ENCODE measurements at places on chromosomes 4 and X.

GRCh38 chr4:183288955-183289354 is 31.1 kb downstream of the CLDN22 start:
- no peak for DNase-seq

DNA sequence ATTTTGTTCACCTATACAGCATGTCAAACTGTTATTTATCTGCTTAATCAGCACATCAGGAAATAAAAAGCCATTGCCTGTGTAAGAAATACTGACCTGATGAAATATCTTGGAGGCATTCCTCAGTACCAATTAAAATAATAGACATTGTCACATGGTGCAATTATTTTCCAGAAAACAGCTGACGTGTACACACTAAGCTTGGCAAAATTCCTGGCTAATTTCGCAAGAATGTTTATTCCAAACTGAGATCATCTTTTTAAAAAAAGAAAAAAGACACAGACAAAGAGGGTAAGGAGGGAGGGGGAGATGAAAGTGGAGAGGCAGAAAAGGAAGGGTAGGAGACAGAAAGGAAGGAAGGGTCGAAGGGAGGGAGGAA is 61.9 kb upstream of the NFKB1 start:
- DNase-seq, result no peak

DNA sequence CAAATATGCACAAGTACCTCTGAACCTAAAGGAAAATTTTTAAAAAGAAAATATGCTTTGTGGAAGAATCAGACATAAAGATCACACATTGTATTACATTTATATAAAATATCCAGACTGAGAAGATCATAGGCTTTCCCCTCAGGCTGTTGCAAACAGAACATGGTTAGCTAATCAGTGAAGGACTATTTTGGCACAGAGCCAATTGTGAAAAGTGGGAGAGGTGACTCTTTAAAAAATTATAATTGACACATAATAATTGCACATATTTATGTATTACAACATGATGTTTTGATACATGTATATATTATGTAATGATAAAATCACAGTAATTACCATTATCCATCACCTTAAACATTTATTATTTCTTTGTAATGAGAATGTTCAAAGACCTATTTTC is 44.1 kb upstream of the FOXR2 start:
- DNase-seq, result no peak

- no peak for DNase-seq
Observed at GRCh38 chrX:118742176-118742575, 14.8 kb downstream of the IL13RA1 start.

DNA sequence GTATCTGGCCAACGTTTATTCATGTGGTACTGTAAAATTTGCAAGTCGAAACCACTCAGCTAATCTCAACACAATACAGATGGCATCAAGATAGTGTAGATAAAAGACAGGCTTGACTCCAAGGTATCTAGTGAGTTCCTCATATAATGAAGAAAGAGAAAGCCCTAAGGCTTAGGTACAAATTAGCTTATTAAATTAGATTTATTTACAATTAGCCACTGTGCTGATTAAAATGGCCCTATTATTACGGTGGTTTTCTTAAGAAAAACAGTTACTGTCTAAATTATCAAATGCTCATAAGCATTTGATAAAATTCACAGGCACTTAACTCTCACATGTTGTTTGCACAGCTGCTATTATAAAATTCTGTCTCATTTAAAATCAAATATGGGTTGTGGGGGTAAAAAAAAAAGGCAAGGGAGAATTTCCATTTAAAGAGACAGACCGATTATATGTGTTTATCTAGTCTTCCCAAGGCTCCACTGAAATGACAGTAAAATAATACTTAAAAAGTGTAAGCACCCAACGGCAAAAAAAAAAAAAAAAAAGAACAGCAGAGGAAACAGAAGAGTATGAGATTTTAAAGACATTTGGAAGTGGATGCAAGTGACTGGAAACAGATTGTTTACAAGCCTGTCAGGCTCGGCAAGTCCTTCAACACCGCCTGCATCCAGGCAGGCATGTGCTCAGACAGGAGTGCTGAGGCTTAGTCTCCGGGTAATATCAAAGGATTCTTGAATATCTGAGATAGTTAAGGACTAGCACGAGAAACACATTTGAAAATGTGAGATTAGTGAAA is 55.1 kb downstream of the FAM13A start:
- no peak for DNase-seq

GRCh38 chr4:38957893-38958292 is 74.3 kb downstream of the TMEM156 start:
- DNase-seq, result no peak
